Endothelial cell of coronary artery (primary cell): ENCODE measurements at places on chromosomes 7 and 10. TPM values are rescaled to one million over a fixed set of nuclear protein-coding genes. Genes with fewer than 3 reads are reported as not detected.

Gene CCDC172
- not detected in 2 replicates for total RNA-seq

Gene TMEM130
- total RNA-seq: not detected in 2 replicates

Gene TEX36
- not detected in 2 replicates for total RNA-seq

Gene PTPN20
- total RNA-seq: 0.19 TPM in 1 of 2 replicates, not detected in the other

Gene PON1
- total RNA-seq: not detected in 2 replicates

Gene UCN3
- total RNA-seq: not detected in 2 replicates

Gene LUC7L2
- total RNA-seq: 37.0 and 54.2 TPM in 2 replicates

Gene JCAD
- 44.5 and 52.4 TPM in 2 replicates for total RNA-seq

Gene CAPZA2
- total RNA-seq: 199 and 239 TPM in 2 replicates

Gene AKR1C2
- 3.5 TPM in 1 of 2 replicates, not detected in the other for total RNA-seq

Gene LRGUK
- under 0.01 and 0.18 TPM in 2 replicates for total RNA-seq

Gene LAMB1
- total RNA-seq: 699 and 969 TPM in 2 replicates

Gene LLCFC1
- not detected in 2 replicates for total RNA-seq

Gene EBF3
- 0.54 and 3.1 TPM in 2 replicates for total RNA-seq

Gene MAT1A
- not detected in 2 replicates for total RNA-seq

Gene MBL2
- total RNA-seq: not detected in 2 replicates

Gene FLNC
- 152 and 239 TPM in 2 replicates for total RNA-seq
